ENCODE measurements at places on chromosomes 2 and 18.

- DNase-seq, result no peak
Observed at GRCh38 chr2:204065566-204065965, 129.0 kb downstream of the ICOS start.

DNA sequence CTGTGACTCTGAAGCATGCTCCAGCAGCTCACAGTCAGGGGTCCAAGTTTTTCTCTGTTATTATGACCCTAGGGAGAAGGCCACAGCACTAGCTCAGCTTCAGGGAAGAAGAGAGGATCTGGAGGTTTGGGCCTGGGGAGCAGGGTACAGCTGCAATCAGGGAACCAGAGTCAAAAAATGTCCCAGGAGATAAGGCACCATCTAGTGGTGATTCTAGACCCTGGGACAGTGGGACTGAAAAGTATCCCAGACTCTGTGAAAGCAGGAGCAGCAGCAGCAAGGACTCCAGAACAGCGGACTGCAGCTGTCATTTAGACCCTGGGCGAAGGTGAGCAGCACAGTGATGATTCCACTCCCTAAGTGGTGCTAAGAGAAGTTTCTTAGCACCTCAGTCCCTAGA, 278.4 kb upstream of the DDX18 start:
- DNase-seq, result no peak

- no peak for DNase-seq
Observed at GRCh38 chr2:237466211-237466610, 20.8 kb upstream of the MLPH start.

DNA sequence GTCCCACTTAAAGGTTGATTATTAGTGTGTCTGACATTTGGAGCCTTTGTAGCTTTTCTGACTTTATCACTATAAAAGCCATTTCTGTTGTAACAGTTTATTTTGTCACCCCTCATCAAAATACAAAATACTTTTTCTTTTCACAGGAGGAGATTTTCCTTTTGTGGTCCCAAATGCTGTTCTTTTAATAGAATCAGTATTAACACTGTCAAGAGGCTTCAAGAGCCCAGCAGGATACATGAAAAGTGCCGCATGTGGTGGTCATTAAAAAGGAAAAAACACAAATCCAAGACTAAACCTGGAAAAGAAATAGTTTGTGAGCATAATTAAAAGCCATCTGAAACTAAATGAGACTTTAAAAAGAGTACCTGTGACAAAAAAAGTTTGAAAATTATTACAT, 515.7 kb downstream of the DCDC2C start:
- DNase-seq, result no peak

- no peak for DNase-seq
Observed at GRCh38 chr18:57915248-57915647, 112.1 kb upstream of the ATP8B1 start.

DNA sequence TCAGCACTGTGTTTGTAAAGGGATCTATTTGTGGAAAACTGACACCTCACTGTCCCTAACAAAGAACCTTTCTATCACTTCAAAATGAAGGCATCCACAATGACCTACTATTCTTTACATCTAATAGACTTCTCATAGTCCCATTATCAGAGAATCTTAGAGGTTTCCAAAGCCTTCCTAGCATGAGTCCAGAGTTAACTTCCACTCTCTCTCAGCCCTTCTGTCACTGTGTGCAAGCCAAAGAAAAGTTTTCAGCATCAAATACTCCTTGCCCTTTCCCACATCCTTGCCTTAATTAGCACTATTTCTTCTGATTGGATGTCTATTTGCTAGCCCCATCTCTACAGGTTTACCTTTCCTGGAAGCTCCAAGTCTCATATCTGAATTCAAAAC, 178.5 kb downstream of the ERBB4 start:
- DNase-seq, result no peak

DNA sequence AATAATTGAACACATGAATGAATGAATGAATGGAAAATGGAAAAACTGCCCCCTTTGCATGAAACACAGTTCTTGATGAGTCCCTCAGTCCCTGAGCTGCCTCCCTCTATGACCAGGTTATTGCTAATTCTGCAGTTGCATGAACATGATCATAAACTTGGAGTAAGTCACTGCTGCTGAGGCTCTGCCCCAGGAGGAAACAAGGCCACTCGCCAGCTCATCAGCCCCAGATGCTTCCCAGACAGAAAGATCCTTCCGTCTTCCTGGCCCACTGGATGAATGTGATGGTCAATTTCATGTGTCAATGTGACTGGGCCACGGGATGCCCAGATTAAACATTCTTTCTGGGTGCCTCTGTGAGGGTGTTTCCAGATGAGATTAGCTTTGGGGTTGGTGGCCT, 16.4 kb downstream of the GPR45 start:
- no peak for DNase-seq

DNA sequence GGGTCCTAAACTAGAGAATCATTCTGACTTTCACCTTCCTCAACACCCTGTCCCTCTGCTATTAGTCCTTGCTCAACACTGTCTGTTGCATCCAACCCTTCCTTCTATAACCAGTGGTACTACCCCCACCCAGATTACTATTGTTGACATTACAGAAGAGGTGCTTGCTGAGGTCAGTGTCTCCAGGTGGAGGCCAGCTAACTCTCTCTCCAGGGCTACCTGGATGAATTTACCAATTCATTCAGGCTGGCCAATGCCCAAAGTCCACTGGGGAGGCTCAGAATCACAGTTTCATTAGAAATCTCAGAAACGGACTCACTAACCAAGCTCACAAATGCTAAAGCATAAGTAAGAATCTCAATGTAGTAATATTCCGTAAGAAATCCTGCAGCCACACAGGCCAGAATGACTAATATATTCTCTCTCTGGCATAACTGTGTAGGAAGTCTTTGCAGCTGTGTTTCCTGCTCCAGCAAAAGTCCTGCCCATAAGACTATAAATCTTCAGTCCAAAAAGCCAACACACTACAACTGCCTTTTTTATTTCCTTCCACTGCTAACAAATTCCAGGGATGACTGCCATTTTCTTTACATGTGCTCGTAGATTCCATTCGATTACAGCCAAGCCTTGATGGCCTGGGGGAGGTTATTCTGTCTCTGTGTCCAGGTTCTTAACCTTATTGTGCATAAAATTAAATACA, 10.0 kb upstream of the TTR start:
- no peak for DNase-seq

DNA sequence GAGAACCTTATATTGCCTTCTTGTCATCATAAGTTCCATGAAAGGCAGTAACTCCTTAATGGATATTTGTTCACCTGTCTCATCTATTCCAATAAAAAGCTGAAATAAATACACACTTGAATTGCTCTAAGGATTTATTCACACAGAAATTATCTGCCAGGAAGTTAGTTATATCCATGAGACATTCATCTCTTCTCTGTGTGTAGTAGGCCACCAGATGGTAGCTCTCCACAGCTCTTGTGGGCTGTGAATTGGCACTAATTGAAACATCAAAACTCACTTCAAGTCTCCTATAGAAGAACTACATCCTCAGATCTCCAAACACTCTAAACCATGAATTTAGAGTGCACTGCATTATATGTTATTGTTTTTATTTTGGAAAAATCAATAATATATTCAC, 189.6 kb downstream of the DSC3 start:
- DNase-seq, result no peak

- no peak for DNase-seq
Observed at GRCh38 chr2:213806125-213806726, 522.0 kb downstream of the SPAG16 start.

DNA sequence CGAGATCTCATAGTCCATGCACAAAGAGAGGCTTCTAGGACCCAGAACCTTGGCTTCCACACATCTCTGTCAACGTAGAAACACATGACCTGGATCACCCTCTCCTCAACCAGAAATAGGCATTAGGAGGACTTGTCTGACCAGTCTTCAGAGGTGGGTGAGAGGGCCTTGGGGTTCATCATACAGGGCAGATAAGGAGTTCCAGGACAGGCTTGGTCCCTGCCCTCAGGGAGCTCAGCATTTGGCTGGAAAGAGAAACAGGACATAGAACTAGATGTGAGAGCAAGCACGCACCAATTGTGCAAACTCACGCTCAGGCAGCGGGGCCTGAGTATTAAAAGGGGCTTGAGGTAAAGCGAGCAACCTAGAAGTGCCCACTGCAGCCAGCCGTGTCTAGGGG, 28.6 kb upstream of the NOTO start:
- DNase-seq, result no peak

- no peak for DNase-seq
Observed at GRCh38 chr2:115305712-115306111, 863.3 kb downstream of the DPP10 start.

DNA sequence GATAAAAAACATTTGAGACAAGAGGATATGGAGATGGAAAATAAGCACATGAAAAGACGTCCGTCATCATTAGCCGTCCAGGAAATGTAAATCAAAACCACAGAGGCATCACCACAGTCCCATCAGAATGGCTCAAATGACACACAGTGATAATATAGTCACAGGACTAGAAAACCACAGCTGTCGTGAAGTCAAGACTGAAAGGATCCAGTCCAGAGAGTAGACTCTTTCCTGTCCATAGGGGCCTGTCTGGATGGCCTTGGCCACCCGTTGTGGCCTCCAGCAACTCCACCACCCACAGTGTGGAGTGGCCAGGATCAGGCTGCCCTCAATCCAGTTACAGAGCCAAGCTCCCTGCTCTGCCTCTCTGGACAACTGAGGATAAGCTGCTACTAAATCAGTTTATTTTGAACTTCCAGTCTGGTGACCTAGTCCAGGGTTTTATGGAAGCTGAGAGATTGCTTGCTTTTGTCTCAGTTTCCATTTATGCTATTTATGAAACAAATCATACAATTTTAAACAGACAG, 60.4 kb downstream of the RHOB start:
- no peak for DNase-seq

DNA sequence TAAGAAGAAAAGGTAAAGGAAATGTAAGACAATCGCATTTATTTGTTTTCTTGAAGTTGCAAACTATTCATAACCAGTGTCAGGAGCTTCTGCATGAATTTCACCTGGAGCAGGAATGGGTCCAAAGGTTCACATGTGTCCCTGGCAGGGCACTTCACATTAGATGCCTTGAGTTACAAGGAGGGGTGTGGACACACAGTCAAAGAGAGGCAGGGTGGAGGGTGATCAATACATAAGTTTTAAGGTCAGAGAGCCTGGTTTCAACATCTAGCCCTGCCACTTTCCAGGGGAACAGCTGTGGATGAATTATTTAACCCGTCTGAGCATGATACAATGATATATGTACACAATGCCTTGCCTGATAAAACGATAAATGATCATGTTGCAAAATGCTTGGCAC, 321.4 kb downstream of the CYP26B1 start:
- no peak for DNase-seq

- no peak for DNase-seq
Observed at GRCh38 chr18:55128437-55128836, 169.2 kb upstream of the CCDC68 start.

GRCh38 chr18:4394700-4395099, 60.4 kb downstream of the DLGAP1 start:
- DNase-seq, result no peak

GRCh38 chr2:9539531-9539930, 16.1 kb downstream of the ADAM17 start:
- no peak for DNase-seq

DNA sequence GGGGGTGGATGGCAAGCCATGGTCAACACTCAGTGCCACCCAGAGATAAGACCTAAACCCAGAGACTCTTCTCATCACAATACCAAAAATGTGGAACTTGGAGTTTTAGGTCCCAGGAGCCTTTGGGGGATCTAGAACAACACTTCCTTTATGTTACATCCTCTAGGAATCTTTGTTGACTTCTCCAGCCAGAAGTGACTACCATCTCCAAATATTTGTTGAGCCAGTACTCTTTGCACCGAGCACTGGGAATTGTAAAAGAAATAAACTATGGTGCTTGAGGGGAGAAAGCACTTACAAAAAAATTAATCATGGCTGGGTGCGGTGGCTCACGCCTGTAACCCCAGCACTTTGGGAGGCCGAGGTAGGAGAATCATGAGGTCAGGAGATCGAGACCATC, 120.0 kb upstream of the TMEM200C start:
- no peak for DNase-seq

DNA sequence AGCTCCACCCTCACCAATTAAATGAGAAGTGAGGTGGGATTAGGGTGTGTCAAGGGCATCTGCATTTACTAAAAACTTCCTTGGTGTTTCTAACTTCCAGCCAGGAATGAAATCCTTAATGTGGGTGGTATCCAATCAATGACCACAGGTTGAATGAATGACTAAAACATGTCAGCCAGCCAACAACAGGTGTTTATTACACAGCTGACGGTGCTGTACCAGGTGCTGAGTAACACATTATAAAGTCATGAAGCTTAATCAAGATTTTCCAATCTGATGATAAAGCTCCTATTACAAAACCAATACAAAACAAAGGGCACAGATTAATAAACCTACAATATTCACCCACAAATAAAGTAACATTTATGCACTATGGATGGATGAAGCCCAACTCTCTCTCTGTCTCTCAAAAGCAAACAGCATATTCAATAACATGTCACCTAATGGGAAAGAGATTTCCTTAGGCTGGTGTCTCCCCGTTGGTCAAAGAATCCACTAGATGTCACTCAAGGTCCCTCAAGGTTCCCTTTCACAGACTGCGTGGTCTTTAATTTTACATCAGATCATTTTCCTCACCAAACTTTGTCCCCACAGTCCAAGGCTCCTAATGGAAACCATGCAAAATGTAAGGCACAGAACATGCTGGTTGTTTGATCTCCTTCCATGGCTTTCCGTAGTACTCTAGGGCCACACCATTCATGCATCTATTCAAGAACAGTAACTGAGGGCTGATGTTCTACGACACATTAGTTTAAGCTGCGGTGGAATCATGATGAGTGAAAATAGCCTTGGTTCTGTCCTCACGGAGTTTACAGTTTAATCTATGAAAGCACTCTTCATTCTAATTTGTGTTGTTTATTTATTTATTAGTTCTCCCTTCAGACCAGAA, 6.4 kb upstream of the PTPN4 start:
- no peak for DNase-seq

DNA sequence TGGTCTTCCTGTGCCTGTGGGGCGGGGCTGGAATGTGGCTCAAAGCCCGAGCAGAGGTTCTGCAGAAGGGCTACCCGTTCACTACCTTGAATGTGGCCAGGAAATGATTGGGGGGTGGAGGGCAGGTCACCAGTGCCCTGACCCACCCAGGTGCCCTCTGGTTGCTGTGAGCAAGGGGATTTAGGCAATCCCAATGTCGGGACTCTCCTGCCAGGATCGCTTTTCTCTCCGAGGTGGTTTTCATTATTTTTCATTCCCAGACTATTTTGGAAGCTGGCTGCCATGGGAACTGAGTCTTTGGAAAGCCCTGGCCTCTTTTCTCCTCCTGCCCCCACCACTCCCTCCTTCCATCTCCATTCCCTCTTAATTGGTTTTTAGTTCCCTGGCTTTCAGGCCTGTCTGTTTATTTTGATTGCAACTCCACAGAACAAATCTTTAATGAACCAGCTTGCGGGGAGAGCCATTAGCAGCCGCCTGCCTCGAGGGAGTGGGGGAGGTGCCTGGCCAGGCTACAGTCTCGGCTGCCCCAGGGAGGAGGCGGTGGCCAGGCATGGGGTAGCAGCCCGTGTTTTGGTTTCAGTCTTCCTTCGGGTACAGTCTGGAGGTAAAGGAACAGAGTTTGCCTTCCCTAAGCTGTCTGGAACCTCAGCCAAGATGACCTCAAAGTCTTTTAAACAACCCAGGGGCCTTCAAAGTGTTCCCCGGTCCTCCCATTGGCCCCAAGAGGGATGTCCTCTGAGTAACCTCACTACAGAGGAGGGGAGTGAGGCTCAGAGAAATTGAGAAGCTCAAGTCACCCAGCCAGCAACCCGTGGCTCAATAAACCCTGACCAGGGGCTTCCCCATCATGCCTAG, 114.4 kb upstream of the HAAO start:
- DNase-seq, result no peak

GRCh38 chr2:109411640-109412325, 202.0 kb downstream of the SEPTIN10 start:
- DNase-seq, result no peak

GRCh38 chr2:238569507-238570195, 142.9 kb downstream of the ASB1 start:
- DNase-seq, result no peak
